ENCODE measurements at places on chromosomes 7 and 10.

- no peak for DNase-seq
Observed at GRCh38 chr10:1706256-1706655, 31.1 kb downstream of the ADARB2 start.

DNA sequence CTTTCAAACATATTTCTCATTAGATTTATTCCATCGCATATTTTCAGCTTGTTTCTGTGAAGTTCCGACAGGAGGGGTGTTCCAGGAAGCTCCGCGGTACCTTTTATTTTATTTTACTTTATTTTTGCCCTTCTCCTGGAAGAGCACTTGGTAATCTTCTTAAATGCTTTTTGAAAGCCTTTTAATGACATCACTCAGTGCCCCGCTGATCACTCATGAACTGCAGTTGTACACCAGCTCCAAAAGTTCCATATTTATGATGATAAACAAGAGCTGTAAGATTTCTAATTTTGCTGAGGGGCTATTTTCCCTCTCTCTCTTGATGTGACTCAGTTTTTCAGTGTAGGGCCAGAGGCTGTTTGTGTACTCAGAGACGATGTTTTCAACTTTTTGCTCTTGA is 144.4 kb downstream of the KIAA1217 start:
- DNase-seq = no peak

GRCh38 chr7:12456506-12456905 is 52.8 kb upstream of the VWDE start:
- DNase-seq = no peak

GRCh38 chr7:37285706-37286453 is 162.8 kb downstream of the ELMO1 start:
- no peak for DNase-seq

DNA sequence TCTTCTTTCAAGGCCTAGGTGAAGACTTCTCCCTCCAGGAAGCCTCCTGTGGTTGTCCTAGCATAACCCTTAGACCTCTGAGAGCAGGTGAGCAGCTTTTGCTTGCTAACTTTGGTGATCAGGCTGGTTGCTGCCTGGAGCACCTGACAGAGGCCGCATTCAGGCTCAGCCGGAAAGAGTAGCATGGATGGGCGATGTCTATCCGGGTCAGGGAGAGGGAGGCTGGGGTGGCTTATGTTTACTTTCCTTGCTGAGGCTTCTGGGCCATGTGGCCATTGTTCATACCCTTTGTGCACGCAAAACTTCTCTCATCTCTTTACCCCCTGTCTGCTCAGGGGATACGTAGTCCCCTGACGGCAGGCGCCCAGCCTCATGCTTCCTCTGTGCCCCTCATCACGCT is 27.4 kb upstream of the PCBD1 start:
- DNase-seq = no peak

- DNase-seq = no peak
Observed at GRCh38 chr10:30977385-30977784, 54.3 kb downstream of the ZNF438 start.

GRCh38 chr10:15211464-15211979 is 43.0 kb upstream of the NMT2 start:
- DNase-seq = peak; percentile 3

- no peak for DNase-seq
Observed at GRCh38 chr10:69679736-69680135, 49.7 kb downstream of the FAM241B start.

DNA sequence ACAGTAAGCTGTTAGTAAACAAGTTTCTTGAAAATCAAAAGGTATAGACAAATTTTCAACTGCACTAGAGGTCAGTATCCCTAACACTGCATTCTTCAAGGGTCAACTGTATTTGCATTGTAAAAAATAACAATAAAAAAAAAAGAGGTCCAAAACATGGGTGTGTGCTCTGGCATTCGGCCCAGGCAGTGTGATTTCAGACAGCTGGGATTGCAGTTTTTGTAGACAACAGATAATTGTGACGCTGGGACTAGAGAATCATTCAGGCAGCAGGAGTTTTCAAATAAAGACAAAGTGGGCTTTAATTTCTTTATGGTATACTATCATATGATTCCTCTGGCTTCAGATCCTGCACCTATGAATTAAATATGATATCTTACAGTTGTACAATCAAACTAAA is 543.2 kb upstream of the SEMA3D start:
- DNase-seq = no peak

- peak; percentile 32 for DNase-seq
Observed at GRCh38 chr7:134140889-134141867, 14.0 kb downstream of the LRGUK start.

DNA sequence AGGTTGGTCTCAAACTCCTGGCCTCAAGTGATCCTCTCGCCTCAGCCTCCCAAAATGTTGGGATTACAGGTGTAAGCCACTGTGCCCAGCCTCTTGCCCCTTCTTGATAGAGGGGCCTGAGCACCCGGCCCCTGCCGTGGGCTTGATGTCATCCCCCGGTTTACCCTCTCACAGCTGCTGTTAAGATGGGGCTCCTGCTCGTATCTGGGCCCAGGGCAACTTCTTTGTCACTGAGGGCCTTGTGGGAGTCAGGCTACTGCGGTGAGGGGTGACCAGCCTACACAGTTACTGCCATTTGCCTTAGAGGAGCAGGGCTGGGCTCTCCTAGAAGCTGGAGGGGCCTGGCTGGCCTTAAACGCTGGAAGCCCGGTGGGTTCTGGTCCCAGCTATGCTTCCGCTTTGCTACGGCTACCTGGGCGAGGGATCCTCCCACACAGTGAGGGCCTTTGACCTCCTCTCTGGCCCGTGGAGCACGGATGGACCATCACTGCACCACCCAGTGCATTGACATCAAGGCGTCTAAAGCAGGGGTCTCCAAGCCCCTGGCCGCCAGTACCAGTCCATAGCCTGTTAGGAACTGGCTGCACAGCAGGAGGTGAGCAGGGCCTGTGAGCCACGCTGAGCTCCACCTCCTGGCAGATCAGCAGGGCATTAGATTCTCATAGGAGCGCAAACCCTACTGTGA is 1.1 kb upstream of the TMEM130 start:
- no peak for DNase-seq
